ENCODE measurements at places on chromosomes 4 and X.

GRCh38 chr4:7147661-7148310 lies 44.6 kb upstream of the SORCS2 start:
- no peak for DNase-seq

DNA sequence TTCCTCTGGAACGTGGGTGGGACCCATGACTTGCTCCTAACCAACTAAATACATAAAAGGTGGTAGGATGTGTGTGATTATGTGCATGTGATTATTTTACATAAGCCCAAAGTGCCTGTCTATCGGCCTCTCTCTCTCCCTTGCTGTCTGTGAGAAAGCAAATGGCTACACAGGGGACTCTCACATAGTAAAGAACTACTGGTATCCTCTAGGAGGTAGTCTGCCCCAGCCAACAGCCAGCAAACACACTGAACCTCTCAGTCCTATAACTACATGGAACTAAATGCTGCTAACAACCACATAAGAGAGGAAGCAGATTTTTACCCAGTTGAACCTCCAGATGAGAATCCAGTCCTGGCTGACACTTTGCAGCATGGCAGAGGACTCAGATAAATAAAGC lies 1249.4 kb downstream of the ADGRL3 start:
- no peak for DNase-seq

DNA sequence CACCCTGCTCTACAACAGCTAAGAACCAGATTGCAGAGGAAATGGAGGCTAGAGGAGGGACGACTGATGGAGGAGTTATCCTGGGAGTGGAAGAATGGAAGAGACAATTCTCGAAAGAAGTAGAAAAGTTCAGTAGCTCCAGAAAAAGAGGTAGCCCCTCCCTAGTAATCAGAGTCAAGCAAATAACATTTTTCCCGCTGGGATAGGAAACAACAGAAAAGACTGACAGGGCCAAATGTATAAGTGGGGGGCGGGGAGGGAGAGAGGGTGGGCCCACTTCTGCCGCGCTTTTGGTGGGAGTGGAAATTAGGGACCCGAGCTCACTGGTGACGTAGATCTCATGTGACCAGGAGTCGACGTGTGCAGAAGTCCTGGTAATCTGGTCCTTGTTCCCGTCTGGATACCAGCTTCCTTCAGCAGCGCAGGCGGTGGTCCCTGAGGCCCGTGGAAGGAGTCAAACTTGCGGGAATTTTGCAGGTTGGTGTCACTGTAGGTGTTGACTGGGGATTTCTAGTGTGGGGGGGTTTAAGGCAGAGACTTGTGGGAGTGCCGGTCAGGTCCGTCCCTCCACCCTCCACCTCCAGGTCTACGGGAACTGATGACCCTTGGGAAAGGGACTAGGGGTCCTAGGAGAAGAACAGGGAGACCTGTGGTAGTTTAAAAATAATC lies at the start of gene TCEAL9:
TCEAL9 (plus strand) TSS at position 377 of the 669 bp plus-strand sequence. CDS start 1,179 bp downstream, outside the sequence.
- peak; percentile 74 for DNase-seq

DNA sequence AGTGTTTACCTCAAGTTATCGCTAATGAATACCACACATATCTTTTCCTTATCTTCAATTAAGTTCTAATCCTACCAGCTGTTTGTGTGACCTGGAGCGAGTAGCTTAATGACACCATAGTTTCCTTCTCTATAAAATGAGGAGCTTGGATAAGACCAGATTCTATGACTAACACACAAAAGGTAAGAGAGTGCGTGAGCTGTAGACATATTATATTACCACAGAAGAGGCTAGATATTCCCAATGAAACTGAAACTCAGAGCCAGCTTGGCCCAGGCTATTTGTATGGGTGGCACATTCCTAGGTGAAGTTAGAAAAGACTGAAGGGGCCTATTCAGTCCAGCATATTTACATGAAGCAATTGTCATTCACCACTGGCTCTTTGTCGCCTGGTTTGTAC lies 30.2 kb downstream of the ASB5 start:
- DNase-seq, result peak; percentile 55

Data from astrocyte (in vitro differentiated cells and primary cell).